ENCODE measurements at places on chromosomes 6 and 20.

- no peak for DNase-seq
Observed at GRCh38 chr6:1551249-1551648, 58.5 kb upstream of the FOXC1 start.

DNA sequence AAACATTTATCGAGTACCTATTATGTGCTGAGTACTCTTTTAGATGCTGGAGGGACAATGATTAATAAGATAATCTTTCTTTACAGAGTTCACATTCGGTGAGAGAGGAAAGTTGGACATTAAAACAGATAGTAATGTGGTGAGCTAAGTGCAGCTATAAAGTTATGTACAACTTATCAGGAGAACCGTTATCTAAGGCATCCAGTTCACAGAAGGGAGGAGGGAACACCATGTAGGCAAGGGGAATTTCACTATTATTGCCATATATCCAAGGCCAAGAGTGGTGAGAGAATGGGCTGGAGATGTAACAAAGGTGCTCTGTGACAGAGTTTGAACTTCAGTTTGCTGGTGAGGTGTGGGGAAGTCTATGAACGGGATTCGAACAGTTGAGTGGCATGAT, 105.8 kb downstream of the CARMIL1 start:
- DNase-seq: no peak

- peak; percentile 32 for DNase-seq
Observed at GRCh38 chr6:95804847-95805541, 210.8 kb upstream of the FUT9 start.

GRCh38 chr6:34310817-34311216, 62.0 kb upstream of the SMIM29 start:
- no peak for DNase-seq

GRCh38 chr6:26197933-26198721, 110.9 kb downstream of the HFE start:
- peak; percentile 74 for DNase-seq

- DNase-seq: no peak
Observed at GRCh38 chr6:108585359-108585758, 24.6 kb downstream of the FOXO3 start.

GRCh38 chr6:56890683-56891429, 64.1 kb upstream of the BEND6 start:
- peak; percentile 83 for DNase-seq

DNA sequence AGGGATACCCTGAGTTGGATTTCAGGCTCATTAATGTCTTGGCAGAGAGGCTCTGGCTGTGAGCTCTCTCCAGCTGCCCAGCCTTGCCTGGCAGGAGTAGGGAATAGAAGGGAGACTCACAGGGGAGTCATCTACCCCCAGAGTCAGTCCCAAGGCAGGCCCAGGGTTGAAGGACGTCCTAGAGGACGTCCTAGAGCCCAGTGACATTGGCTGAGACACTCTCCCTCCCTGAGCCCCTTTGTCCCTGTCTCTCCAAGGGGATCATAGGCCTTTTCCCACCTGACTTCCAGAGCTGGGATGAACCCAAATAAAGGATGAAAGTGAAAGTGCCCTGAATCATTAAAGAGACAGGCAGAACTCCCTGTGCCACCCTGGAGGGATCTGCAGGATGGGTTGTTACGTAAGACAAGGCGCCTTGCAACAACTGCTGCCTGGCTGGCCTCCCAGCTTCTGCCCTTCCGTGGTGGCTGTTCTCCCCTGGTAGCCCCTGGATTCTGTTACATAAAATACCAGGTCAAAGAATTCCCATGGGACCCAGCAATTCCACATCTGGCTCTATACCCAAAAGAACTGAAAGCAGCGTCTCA, 53.6 kb upstream of the SIRPA start:
- no peak for DNase-seq

- DNase-seq: no peak
Observed at GRCh38 chr6:43796903-43797890, 27.2 kb downstream of the VEGFA start.

GRCh38 chr20:14673164-14673563, 335.8 kb upstream of the FLRT3 start:
- DNase-seq: no peak

- no peak for DNase-seq
Observed at GRCh38 chr6:19550380-19550779, 286.8 kb upstream of the ID4 start.

GRCh38 chr6:144063246-144063743, 32.1 kb downstream of the SF3B5 start:
- no peak for DNase-seq

- no peak for DNase-seq
Observed at GRCh38 chr6:17768388-17768787, 61.7 kb upstream of the NUP153 start.

DNA sequence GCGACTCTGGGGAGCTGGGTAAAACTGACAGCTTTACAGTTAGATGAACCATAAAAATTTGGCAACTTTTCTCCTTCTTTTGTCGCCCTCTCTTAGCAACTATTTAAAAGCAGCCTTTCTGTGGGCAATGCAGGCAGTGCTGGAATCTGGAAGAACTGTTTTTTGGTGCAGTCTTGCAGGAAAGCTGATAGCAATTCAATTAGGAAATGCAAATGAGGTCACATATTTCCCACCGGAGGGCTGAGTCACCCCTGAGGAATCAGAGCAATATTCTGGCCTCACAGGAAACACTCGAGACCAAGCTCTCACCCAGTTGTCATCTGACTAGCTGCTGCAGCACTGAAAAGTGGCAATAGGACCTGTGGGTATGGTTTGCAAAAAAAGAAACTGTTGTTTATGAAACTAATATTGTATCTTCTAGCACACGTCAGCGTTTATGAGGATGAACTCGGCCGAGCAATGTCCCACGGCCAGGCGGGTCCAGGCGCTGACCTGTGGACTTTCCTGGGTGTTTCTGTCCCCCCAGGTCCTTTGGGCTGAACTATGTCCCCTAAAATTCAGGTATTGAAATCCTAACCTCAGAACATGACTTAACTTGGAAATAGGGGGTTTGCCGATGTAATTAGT, 312.3 kb downstream of the TAF4 start:
- no peak for DNase-seq

- no peak for DNase-seq
Observed at GRCh38 chr6:130421585-130421984, 55.8 kb downstream of the TMEM200A start.
